Pancreas (tissue), 10 donors: ENCODE measurements at places on chromosomes 16 and 17. TPM values are rescaled to one million over a fixed set of nuclear protein-coding genes. Genes with fewer than 3 reads are reported as not detected.

- peak; percentile 35 for DNase-seq
These were observed 477 bp downstream of the CENPV start for GRCh38 chr17:16352667-16353316.

CMTM1 gene
- 2.7 TPM for total RNA-seq

- no peak for DNase-seq
These were observed 27.4 kb upstream of the C1QL1 start for GRCh38 chr17:44995436-44996001.

DNA sequence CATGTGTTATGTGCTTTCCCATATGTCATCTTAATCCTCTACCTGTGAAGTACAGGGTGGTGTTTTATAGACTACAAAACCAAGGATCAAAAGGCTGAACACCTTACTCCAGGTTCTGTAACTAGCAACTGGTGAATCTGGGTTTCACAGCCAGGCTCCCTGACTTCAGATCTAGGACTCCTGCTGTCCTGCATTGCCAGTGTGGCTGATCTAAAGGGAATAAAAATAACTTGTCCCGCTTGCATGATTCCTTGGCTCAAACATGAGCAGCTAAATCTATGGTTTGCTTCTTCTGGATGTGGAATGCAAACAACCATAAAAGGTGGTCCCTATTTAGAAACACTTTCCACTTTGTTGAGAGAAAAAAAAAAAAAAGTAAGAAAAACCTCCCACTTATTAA, 3.7 kb upstream of the VWA3A start:
- DNase-seq = no peak

DNA sequence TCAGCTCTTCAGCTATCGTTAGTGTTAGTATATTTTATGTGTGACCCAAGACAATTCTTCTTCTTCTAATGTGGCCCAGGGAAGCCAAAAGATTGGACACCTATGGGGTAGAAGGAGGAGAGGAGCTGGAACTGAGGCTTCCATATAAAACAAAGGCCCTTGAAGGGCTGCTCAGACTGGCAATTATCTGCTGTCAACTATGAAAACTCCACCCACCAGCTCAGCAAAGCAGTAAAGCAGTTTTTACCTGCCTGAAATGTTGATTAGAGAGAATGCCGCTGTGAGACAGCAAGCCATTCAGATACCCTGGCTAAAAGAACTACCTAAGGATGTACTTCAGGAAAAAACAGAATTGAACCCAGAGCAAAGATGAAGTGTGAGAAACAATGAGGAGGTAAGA, 45.9 kb upstream of the GNAO1 start:
- DNase-seq = no peak

GRCh38 chr16:66378741-66379570, 12.5 kb downstream of the CDH5 start:
- no peak for DNase-seq

DNA sequence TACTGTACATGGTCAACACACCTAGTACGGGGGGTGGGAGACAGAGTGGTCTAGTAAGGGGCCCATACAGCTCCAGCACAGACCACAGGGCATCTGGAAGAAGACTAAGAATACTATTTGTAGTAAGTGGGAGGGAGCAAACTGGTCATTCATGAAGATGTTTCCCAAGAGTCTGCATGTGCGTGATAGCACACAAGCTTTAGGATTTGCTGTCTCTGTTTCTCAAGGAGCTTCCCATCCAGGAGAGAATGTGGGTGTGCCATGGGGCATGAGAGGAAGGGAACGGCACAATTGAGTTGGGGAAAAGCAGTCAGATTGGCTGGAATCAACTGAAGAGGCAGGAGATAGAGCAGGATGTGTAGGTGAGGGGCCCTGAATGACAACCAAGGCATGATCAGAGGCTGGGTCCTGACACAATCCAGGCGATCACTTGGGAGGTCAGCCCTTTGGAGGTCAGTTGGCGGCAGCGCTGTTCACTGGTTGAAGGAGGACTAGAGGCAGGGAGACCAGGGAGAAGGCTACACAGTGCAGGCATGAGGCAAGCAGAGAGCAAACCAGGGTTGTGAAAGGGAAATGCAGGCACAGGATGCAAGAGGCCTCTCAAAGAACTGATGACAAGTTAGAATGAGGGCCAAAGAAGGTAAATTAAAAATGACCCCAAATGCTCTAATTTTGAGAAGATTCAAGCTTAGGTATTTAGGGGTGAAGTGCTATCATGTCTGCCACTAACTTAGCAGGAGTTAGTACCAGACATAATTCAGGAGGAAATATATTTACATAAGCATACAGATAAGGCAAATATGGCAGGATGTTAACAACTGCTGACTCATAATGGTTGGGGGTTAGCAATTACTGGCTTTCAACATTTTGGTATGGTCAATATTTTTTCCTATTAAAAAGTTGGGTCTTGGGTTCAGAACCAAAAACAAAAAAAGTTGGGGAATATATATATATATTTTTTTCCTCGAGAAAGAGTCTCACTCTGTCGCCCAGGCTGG, 10.3 kb downstream of the UBE2O start:
- DNase-seq = no peak

DNA sequence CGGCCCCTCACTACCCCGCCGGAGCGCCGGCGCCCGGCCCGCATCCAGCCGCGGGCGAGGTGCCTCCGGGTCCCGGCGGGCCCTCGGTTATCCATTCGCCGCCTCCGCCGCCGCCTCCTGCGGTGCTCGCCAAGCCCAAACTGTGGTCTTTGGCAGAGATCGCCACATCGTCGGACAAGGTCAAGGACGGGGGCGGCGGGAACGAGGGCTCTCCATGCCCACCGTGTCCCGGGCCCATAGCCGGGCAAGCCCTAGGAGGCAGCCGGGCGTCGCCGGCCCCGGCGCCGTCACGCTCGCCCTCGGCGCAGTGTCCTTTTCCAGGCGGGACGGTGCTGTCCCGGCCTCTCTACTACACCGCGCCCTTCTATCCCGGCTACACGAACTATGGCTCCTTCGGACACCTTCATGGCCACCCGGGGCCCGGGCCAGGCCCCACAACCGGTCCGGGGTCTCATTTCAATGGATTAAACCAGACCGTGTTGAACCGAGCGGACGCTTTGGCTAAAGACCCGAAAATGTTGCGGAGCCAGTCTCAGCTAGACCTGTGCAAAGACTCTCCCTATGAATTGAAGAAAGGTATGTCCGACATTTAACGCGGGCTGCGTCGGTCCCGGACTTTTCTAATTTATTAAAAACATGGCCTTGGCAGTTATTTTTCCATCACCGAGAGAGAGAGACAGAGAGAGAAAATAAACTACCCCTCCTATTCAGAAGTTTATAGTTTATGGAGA, 2.8 kb downstream of the IRX5 start:
- DNase-seq = no peak

DNA sequence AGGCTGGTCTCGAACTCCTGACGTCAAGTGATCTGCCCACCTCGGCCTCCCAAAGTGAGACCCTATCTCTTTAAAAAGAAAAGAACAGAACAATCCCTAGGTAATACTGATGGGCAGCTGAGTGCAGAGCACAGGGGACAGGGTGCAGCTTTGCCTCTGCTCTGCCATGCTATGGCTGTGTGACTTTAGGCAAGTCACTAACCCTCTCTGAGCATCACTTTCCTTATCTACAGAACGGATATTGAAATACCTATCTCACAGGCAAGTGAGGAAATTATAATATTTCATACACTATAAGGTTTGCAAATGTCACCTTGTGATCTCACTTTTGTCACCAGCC, 4.1 kb downstream of the CASKIN2 start:
- DNase-seq = no peak

GRCh38 chr17:382644-383533, 30.3 kb upstream of the RPH3AL start:
- no peak for DNase-seq
